ENCODE measurements at places on chromosomes 4 and X.

DNA sequence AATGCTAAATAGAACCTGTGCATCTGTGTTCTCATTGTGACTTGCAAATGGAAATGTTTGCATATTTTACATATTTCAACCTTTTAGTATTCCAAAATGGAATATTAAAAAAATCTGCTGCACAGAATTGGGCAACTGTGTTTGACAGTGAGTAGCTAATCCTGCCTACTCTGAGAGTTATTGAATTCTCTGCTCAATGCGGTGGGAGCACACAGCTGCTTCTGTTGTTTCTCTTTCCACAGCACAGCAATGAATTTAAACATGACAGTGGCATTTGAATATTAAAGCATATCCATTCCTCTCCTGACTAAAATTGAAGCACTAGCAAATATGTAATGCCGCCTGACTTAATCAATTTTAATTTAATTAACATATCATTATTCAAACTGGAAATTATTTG is 366.6 kb downstream of the GASK1B start:
- no peak for DNase-seq

GRCh38 chrX:9127986-9128385 is 94.1 kb upstream of the FAM9B start:
- no peak for DNase-seq

DNA sequence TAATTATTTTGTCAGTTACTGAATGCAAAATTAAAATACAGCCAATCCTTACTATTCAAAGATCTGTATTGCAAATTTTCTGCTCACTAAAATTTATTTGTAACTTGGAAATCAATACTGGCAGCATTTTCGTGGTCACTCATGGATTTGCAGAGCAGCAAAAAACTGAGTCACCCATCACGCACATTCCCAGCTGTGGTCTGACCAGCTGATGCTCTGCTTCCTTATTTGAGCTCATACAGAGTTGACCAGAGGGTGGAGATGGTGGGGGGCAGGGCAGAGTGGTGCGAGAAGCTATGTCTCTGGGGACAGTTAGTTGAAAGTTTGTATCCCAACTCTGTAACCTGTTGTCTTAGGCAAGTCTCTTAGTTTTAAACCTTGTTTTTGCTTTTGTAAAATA is 214.8 kb downstream of the SPCS3 start:
- no peak for DNase-seq

GRCh38 chr4:151624626-151625565 is 135.9 kb downstream of the GATB start:
- DNase-seq = no peak

GRCh38 chr4:7393601-7394575 is 40.8 kb downstream of the PSAPL1 start:
- DNase-seq = no peak

GRCh38 chr4:138576684-138577083 is 334.5 kb upstream of the SLC7A11 start:
- no peak for DNase-seq

- no peak for DNase-seq
Observed at GRCh38 chrX:3522101-3522650, 175.7 kb upstream of the MXRA5 start.

DNA sequence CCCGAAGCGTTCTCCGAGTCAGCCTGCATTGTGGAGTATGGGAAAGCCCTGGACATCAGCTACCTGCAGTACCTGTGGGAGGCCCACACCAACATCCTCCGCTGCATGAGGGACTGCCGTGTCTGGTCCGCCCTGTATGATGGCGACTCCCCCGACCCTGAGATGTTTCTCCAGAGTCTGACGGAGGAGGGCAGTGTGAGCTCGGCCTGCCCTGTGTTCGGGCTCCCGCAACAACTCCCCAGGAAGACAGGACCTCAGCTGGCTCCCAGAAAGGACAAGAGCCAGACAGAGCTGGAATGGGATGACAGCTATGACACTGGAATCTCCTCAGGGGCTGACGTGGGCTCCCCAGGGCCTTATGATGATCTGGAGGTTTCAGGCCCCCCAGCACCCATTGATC is 111.3 kb downstream of the GATB start:
- no peak for DNase-seq

DNA sequence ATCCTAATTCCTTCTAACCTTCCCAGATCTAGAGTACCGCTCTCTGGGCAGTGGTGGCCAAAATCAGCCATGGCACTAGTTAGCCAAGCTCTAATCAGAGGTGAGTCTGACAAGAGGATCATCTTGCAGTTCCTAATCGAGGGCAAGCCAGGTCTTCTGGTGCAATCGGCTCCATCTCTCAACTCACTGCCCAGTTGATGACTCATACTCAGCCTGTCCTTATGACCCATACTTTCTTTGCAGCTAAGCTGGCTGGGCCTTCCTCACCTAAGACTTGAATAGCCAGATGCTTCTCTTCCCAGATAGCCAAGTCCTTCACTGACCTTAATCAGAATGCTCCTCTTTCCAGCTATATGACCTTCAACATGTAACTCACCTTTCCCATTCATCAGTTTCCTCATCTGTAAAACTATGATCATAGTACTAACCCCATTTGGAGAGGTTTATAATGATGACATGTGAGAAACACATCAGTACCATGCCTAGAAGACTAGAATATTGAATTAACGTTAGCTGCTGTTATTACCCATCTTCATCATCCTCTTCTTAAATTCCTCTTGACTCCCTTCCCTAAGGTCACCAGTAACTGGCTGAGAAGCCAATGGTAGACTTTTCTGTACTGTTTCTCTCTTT is 57.1 kb downstream of the RELL1 start:
- DNase-seq = no peak

DNA sequence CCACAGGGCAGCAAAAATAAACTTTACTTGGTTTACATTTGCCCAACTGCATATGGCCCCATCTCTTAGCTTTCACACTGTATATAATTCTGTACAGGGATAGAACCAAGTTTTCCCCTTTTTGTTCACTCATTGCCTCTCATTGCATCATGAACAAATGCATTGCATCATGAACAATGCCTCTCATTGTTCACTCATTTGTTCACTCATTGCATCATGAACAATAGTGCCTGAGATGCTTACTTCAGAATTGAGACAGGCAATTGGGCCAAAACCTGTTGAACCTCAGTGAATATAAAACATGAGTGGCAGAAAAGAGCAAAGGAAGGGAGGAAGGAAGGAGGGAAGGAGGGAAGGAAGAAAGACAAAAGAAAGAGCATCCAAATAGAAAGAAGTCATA is 98.2 kb downstream of the SOWAHB start:
- DNase-seq = no peak

DNA sequence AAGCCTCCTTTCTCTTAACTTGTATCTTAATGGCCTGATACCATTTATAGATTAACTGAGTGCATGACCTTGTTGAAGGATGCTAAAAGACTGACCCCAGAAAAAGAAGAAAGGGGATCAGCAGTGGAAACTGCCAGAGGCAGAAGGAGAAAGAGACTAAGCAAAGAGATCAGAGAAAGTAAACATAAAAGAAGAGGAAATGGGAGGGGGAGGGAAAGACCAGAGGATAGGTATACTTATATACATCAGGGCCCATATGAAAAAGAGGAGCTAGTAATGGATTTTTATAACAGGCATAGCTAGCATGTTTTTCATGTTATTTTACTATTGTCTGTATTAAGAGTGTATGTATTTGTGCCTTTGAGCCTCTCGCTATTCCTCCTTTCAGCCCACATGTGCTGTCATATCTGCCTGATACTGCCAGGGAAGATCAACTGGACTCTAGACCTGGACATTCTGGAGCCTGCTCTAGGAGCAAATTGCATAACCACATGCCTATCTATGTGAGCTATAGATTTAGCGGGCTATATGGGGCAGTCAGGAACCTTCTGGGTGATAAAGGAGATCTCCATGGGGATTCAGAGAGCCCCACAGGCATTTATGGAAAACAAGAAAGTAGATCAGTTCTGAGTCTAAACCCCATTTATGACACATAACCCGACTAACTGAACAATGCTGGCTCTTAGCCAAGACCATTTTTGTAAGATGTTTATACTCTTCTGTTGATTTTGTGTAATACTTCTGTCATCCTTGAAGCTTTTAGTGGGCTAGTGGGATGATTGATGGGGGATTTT is 13.4 kb upstream of the SNX12 start:
- no peak for DNase-seq

DNA sequence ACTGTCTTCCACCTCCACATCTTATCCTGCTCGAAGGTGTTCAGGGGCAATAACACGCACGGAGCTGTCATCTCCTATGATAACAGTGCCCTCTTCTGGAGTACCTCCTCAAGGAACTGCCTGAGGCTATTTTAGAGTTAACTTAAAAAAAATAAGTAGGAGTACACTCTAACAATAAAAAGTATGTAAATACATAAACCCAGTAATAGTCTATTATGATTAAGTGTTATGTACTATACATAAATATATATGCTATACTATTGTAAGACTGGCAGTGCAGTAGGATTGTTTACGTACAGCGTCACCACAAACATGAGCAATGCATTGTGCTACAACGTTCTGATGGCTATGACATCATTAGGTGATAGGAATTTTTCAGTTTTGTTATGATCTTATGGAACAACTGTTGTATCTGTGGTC is 34.5 kb upstream of the TLR2 start:
- no peak for DNase-seq

DNA sequence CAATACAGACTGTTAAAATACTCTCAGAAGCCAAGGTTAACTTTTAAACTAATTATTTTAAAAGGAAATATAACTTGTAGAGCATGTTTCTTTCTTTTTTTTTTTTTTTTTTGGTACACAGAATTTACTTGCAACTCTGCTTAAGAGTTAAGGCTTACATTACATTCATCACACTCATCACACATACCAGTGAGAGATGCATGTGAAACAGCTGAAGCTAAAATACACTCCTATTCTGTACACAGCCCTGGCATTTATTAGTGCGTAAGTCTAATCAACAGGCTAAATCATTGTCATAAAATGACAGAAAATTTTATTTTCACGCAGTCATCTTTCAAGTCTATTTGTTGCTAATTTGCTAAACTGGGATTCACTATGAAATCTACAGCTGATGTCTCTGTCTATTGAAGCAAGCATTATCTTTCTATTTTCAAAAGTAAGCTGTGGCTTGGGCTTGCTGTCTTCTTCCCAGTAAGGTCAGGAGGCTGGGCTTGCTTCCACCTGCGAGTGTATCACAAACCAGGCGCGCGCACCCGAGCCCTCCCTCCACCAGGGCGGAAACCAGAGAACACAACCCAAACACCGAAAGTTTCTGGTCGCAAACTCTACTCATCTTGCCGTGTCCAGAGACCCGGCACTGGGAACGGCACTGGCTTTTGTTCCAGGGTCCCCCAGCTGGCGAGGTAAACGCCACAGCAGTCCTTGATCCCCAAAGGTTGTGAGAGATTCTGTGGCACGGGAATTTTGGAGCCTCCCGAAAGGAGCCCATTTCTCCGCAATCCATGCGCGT is 3.9 kb downstream of the MAML3 start:
- peak; percentile 10 for DNase-seq

DNA sequence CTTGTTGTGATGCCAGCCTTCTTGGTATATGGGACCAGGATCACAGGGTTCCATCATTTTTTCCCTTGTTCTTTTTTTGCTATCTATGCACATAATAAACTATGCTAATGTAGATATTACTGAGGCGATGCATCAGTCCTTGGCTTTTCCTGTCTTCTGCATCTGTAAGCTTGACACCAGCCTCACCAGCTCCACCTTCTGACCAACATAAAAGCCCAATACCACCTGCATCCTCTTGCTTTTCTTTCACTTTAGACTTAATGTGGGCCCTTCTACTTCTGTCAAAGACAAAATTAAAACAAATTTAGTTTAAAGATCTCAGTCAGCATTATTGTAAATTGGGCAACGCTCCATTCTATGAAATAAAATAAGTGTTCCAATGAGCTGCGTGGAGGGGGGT is 1718.8 kb upstream of the PCDH10 start:
- DNase-seq = no peak

GRCh38 chr4:95728145-95728544 is 111.7 kb upstream of the PDHA2 start:
- DNase-seq = no peak

DNA sequence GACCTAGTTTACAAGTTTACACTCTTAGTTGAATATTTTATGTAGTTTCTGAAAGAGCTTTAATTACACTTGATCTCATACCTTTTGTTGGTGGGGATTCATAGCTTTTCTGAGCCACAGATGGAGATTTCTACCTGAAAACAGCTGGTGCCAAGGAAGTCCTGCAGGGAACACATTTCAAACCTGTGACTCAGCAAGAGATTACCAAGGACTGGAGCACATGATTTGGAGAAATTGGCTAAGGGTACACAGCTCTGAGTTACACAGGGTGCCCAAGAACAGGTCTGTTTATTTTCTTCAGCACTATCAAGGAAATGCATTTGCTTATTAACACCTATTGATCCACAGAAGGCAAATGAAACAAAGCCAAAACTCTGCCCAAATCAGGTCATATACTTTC is 691.5 kb downstream of the KCTD8 start:
- DNase-seq = no peak

- DNase-seq = no peak
Observed at GRCh38 chr4:182741054-182741453, 176.1 kb downstream of the DCTD start.

DNA sequence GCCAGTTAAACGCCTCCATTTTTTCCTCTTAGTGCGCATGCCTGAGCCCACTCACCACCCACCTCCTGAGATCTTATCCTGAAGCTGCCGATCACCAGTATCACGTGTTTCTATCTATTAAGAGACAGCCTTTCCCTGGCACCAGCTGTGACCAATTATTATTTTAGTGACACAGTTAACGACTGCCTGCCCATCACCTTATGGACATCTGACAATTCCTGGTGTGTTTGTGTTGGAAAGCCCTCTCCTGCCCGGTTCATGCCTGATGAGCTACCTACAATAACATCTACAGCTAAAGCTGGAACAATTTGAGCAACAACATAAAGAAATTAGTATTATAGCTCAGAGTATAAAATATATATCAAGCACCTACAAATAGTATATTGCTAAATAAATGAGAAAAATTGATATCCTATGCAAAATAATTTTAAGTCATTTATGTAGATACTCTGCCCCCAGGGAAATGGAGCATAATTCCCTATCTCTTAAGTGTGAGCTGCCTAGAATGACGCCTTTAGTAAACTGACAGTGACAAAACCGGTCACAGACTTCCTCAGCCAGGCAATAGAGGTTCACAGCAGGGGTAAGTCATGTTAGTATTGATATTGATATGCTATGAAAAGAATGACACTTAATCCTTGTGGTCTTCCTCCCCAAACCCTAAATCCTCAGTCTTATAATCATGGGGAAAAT is 862.2 kb downstream of the TRAM1L1 start:
- no peak for DNase-seq

GRCh38 chr4:138510053-138510452 is 267.9 kb upstream of the SLC7A11 start:
- DNase-seq = no peak

DNA sequence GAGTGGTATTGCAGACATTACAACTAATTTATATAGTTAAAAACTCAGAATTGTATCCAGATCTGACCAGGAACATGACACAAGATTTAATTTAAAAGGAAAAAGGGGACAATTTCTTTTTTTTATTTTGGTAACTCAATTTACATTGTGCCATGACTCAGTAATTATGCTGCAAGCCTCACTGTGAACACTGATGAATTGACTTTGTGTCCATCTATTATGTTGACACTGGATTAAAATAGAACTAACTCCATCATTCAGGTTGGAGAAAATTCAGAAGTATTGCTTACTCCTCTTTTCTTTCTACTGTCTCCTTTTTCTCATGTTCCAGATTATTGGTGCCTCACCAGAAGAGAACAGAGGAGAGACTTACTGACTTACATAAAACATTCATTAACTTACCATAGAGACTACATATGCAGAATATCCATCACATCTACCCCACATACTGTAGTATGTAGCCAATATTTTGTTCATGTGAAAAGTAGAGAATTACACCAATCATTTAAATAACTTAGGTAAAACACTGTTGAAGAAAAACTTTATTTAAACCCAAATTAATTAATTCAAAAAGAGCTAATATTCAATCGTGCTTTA is 15.8 kb upstream of the LEF1 start:
- DNase-seq = no peak

Data from NCI-H187 treated with DMSO at 0.1 percent for 48 hours (cell line).